Activated T-helper 1 cell treated with Interleukin-2 at 50 U/mL for 16 hours (primary cell): ENCODE measurements at places on chromosomes 16 and 17.

GRCh38 chr16:52439171-52439701 lies 107.7 kb downstream of the TOX3 start:
- DNase-seq: no peak

DNA sequence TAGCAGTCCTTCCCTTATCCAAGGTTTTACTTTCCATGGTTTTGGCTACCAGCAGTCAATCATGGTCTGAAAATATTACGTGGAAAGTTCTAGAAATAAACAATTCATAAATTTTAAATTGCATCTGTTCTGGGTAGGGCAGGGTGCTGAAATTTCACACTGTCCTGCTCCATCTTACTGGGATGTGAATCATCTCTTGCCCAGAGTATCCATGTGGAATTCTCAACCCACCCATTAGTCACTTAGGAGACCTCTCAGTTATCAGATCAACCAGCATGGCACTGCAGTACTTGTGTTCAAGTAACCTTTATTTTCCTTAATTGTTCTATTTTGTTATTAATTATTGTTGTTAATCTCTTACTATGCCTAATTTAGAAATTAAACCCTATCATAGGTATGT lies 202.8 kb upstream of the CPHXL start:
- DNase-seq: no peak

DNA sequence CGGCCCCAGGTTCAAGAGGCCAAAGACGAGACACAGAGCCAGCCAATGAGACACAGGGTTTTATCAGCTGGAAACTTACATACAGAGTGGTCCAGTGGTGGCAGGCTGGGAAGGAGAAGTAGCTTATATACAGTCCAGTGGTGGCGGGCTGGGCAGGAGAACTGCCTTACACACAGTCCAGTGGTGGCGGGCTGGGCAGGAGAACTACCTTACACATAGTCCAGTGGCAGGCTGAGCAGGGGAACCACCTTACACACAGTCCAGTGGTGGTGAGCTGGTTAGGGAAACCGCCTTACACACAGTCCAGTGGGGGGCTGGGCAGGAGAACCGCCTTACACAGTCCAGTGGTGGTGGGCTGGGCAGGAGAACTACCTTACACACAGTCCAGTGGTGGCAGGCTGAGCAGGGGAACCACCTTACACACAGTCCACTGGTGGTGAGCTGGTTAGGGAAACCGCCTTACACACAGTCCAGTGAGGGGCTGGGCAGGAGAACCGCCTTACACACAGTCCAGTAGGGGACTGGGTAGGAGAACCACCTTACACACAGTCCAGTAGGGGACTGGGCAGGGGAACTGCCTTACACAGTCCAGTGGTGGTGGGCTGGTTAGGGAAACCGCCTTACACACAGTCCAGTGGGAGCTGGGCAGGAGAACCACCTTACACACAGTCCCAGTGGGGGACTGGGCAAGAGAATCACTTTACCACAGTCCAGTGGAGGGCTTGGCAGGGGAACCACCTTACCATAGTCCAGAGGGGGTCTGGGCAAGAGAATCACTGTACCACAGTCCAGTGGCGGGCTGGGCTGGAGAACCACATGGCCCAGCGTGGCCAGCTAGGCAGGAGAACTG lies 90.9 kb downstream of the GAS7 start:
- DNase-seq: no peak

- no peak for DNase-seq
Observed at GRCh38 chr17:44971776-44972483, 3.8 kb upstream of the C1QL1 start.

GRCh38 chr17:77610972-77611521 lies 347.5 kb upstream of the TNRC6C start:
- DNase-seq: no peak

GRCh38 chr16:19105891-19106624 lies 7.7 kb upstream of the ITPRIPL2 start:
- no peak for DNase-seq

DNA sequence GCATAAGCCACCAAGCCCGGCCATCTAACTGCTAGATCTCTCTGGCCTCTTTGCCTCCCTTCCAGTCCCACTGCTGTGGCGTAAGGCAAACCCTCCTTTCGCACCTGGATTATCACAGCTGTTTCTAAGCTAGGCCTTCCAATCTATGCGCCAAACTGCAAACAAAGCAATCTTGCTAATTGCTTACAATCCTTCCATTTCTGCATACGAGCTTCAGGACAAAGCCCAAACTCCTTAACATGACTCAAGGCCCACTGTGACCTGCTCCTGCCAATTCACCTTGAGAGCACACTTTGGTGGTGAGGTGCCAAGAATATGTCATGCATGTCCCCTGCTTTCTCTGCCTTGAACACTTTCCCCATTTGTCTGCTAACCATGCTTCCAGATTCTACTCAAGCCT lies 6.0 kb upstream of the ARL5C start:
- no peak for DNase-seq

DNA sequence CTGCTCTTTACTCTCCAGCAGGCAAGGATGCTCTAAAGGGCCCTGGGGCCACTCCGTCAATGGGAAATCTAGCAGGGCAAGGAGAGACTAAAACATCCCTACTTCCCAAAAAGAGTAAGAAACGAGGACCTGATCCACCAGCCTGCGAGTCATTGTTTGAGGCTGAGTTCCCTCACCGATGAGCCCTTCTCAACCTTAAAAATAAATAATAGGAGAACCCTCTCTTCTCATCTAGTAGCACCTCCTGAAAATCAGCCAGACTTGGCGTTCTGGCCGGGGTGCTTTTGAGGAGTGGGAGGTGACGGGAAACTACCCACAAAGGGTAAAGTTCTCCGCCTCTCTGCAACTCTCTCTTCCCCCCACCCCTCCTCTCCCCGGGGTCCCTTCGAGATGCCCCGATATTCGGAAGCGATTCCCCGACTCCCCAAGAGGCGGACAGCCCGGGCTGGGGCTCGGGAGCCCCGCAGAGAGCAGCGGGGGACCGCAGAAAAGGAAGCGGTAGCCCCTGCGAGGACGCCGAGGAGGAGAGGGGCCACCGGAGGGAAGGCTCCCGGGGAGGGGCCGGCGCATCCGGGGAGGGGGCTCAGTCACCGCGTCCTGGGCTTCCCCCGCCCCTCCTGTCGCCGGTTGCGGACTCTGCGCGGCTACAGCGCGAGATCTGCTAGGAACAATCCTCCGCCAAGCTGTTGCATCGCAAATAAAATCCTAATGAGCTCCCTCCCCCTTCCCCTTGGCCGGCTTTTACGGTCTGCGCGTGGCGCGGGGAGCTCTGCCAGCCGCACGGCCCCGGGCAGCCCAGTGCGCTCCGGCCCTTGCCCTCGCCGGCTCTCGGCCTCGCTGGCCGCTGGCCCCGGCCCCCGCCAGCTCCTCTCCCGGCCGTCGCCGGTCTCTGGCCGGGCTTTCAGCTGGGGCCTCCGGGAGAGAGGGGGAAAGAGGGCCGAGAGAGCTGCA lies 1.3 kb downstream of the HOXB9 start:
- DNase-seq: no peak
